Stimulated activated CD4-positive, alpha-beta T cell treated with anti-CD3 and anti-CD28 coated beads, Interleukin-2, amount 100 ng/mL, for 48 hours (primary cell): ENCODE measurements at places on chromosomes 7 and 10.

GRCh38 chr7:29611941-29612544, 48.4 kb downstream of the PRR15 start:
- no peak for DNase-seq

DNA sequence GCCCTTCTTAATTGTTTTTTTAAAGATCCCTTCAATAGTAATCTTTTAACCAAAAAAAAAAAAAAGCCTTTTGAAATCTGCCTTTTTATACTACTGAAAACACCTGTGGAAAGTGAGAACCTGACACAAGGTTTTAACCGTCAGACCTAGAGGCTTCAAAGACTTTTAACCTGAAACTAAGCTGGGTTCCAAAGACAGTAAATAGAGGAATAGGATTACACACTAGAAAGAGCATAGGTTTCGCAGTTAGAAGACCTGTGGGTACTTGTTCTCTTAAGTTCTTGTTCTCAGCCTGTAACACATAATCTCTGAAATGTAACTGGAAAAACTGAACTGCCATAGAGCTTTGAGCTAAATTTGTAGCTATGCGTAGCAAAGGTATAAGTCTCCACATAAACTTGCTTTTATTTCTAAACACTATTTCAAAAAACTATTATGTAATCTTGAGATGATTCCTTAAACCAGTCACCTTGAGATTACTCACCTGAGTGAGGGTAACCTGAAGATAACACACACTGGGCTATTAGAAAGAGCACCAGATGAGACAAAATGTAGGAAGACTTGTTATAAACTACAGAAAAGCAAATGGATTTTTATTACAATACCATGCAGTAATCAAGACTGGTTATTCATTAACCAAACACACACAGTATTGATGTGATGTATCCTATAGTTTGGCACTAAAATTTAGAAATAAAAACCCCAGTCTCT, 196.6 kb upstream of the FRMD4A start:
- DNase-seq: no peak

GRCh38 chr7:30396389-30396788, 82.2 kb downstream of the NOD1 start:
- DNase-seq: no peak

- DNase-seq: no peak
These were observed 58.4 kb downstream of the ZNF22 start for GRCh38 chr10:45058992-45059561.

DNA sequence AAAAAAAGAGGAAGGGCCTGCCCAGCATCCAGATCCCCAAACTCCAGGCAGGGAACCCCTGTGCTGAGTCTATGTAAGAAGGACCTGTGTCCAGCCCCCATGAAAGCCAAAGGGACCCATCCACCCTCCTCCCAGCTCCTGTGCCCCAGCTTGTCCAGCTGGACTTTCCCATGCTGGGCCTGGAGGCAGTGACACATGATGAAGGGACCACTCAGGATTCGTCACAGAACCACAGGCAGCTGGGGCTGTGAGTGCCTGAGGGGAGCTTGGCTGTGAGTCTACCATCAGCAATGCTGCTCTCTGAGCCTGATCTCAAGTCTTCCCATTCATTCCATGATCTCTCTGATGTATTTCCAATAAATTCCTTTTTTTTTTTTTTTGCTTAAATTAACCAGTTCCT, 36.2 kb upstream of the MNX1 start:
- no peak for DNase-seq

DNA sequence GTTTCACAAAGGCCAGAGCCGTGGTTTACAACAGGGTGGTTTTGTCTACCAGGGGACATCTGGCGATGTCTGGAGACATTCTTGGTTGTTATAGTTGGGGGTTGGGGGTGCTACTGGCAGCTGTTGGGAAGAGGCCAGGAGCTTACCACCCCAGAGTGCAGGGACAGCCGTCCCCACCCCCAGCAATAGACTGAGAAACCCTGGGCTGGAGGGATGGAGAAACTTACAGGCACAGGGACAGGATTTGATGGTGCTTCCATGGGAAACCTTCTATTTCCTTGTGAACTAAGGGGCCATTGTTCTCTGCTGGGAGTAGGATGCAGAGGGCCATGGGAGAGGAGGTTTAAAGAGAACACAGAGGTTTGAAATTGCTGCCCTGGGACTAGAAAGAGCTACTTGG, 10.9 kb downstream of the ADCK2 start:
- DNase-seq: no peak
